ENCODE measurements at places on chromosomes 16 and 17.

DNA sequence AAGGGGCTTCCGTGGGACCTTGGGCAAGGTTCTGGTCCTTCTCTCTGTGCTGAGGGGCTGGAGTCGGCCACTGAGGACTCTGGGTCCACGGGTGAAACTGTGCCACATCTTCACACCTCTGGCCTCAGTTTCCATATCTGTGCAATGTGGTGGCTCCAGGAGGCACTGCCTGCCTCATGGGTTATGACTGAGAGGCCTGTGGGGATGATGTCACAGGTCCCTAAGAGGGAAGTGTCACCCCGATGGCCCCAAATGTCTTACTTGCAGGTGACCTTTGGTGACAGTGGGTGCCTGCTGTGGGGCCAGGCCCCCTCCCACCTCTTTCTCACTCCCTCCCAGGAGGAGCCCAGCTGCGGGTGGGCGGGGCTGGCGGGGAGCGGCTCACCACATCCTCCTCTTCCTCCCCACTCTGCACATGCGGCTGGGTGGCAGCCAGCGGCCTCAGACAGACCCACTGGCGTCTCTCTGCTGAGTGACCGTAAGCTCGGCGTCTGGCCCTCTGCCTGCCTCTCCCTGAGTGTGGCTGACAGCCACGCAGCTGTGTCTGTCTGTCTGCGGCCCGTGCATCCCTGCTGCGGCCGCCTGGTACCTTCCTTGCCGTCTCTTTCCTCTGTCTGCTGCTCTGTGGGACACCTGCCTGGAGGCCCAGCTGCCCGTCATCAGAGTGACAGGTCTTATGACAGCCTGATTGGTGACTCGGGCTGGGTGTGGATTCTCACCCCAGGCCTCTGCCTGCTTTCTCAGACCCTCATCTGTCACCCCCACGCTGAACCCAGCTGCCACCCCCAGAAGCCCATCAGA, at the start of gene IL21R:
Gene IL21R, plus strand, starts transcription at position 407 of the 801 bp plus-strand sequence. CDS start 27,898 bp downstream, outside the sequence.
- H3K27me3 ChIP-seq: peaks cover 15% of the 10 kb centered on the region
- H3K4me1 ChIP-seq: peaks cover 14% of the 10 kb centered on the region
- no peak within 1 kb of the TSS for H3K27ac ChIP-seq
- no peaks in the 10 kb centered on the region for H3K36me3 ChIP-seq
- no peak within 1 kb of the TSS for H3K4me3 ChIP-seq
- DNase-seq: no peak

DNA sequence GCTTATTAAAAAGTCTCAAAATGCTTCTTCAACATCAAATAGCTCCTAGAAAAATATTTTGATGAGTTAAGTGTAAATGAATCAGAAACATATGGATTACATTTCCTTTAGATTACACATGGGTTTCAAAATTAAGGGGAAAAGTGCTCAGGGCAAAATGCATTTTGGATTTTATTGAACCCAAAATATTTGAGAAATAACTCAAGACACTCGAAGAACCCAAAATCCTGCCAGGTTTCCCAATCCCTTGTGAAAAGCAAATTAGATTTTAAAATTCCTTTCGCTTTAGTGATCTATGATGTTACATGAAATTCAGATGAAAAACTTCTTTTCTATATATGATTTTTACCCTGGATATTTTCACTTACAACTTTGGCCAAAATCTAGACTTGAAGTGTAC, 847.4 kb upstream of the SOX9 start:
- H3K27ac ChIP-seq: no peak overlapping the region
- H3K36me3 ChIP-seq: no peaks in the 10 kb centered on the region
- no peak overlapping the region for H3K4me3 ChIP-seq
- no peaks in the 10 kb centered on the region for H3K27me3 ChIP-seq
- no peak for DNase-seq
- no peaks in the 10 kb centered on the region for H3K4me1 ChIP-seq

GRCh38 chr17:82186221-82186620, 26.4 kb downstream of the CCDC57 start:
- no peak for DNase-seq
- H3K27ac ChIP-seq: no peak overlapping the region
- peaks cover 8% of the 10 kb centered on the region for H3K4me1 ChIP-seq
- H3K4me3 ChIP-seq: no peak overlapping the region
- H3K36me3 ChIP-seq: peaks cover 5% of the 10 kb centered on the region

- no peak overlapping the region for H3K4me3 ChIP-seq
- H3K4me1 ChIP-seq: peaks cover 23% of the 10 kb centered on the region
- no peak for DNase-seq
- H3K27me3 ChIP-seq: no peaks in the 10 kb centered on the region
Observed at GRCh38 chr16:5075637-5076036, 4.0 kb downstream of the ALG1 start.

GRCh38 chr17:50278526-50279180, 4.4 kb downstream of the TMEM92 start:
- H3K4me1 ChIP-seq: peaks cover 13% of the 10 kb centered on the region
- no peaks in the 10 kb centered on the region for H3K36me3 ChIP-seq
- no peak overlapping the region for H3K4me3 ChIP-seq

DNA sequence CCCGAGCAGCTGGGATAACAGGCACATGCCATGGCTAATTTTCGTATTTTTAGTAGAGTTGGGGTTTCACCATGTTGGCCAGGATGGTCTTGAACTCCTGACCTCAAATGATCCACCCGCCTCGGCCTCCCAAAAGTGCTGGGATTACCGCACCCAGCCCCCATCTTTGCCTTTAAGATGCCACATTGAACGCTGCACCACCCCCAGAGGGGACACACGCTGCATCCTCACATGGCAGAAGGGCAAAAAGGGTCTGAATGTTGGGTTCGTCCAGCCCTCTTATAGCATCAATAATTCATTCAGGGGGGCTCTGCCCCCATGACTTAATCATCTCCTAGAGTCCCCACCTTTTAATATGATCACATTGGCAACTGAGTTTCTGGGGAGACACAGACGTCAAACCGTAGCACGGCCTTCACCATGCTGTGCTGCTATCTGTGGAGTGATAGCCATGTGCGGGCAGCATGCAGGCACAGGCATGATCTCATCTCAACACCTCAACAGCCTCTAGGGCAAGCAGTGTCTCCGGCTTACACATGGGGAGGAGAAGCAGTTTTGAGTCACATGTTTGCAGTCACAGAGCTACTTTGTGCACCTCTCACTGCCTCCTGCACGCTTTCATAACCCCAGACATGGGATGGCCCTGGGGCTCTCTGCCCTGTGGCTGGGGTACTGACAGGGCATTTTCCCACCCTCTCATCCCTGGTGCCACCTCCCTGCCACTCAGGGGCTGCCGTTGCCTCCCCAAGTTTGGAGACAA, 30.0 kb downstream of the IL21R start:
- H3K36me3 ChIP-seq: no peaks in the 10 kb centered on the region
- H3K4me3 ChIP-seq: no peak overlapping the region
- no peak for DNase-seq
- H3K4me1 ChIP-seq: 0 out of 2 replicates have a peak, but pooled peaks cover 6% of the 10 kb centered on the region
- no peak overlapping the region for H3K27ac ChIP-seq

- no peaks in the 10 kb centered on the region for H3K27me3 ChIP-seq
- peak; percentile 24 for DNase-seq
- no peak overlapping the region for H3K4me3 ChIP-seq
- H3K27ac ChIP-seq: no peak overlapping the region
Observed at GRCh38 chr16:69865701-69866100, 85.4 kb upstream of the CLEC18A start.

GRCh38 chr16:23866621-23867020, 30.8 kb downstream of the PRKCB start:
- no peak overlapping the region for H3K27ac ChIP-seq
- no peaks in the 10 kb centered on the region for H3K27me3 ChIP-seq
- no peak for DNase-seq
- H3K4me1 ChIP-seq: peaks cover 12% of the 10 kb centered on the region
- H3K4me3 ChIP-seq: no peak overlapping the region

Measured in HepG2 (cell line).